NCI-H2029 (cell line): ENCODE measurements at places on chromosomes 1 and 21.

DNA sequence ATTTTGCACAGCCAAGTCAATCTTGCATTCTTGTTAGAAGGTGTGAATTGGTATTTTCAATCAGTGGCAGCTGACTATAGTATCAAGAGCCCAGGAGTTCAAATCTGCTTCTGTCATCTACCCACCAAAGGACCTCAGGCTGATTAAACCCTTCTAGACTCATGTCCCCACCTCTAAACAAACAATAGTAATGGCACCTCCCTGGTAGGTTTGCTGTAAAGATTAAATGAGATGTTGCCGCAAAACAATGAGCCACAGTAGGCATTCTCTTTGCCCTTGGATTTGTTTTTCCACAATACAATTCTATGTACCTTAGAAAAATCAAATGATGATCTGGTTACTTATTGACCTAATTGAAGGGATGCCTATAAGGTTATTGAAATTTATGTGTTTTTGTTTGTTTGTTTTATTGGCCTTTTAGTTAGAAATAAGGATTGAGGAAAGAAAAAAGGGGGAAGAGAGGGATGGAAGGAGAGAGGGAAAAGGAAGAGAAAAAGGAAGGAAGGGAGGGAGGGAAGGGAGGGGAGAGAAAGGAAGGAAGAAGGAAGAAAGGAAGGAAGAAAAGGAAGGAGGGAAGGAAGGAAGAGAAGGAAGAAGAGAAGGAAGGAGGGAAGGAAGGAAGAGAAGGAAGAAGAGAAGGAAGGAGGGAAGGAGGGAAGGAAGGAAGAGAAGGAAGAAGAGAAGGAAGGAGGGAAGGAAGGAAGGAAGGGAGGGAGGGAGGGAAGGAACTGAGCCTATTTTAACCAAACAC is 110.7 kb downstream of the ETS2 start:
- no peak for DNase-seq

DNA sequence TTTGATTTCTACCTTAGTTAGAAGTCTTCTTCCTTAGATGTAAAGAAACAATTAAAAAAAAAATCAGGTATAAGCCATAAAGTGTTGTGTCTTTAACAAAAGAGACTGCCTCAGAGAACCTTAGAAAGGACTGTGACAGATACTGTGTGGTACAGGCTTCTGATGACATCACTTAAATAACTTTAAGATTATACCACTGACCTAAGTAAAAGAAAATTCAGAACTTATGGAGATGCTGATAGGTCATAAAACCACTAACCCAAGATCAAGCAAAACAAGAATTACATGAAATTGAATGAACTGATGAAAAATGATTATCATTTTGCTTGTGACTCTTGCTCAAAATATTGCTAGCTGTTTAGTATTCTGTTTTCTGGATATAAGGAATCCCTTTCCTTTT is 220.8 kb downstream of the NRIP1 start:
- no peak for DNase-seq

GRCh38 chr21:32181457-32181856 is 97.4 kb downstream of the MIS18A start:
- DNase-seq = no peak

DNA sequence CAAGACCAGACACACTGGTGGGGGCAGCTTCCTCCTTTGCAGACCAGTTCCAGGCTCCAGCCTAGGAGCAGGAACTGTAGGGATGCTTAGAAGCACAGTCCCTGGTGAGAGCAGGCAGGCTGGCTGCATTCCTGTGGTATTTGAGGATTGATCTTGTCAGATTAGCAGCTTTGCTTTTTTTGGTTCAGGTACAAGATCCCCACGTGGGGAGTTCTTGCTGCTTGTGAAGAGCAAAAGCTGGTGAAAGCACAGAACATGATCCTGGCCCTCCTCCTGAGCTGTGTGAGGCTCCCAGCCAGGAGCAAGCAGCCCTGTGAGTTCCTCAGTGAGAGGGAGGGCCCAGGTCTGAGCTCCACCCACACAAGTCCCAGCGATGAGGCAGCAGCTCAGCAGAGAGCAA is 75.3 kb upstream of the ARTN start:
- DNase-seq = peak; percentile 64

- DNase-seq = no peak
Observed at GRCh38 chr1:210689826-210690225, 361.1 kb downstream of the HHAT start.

DNA sequence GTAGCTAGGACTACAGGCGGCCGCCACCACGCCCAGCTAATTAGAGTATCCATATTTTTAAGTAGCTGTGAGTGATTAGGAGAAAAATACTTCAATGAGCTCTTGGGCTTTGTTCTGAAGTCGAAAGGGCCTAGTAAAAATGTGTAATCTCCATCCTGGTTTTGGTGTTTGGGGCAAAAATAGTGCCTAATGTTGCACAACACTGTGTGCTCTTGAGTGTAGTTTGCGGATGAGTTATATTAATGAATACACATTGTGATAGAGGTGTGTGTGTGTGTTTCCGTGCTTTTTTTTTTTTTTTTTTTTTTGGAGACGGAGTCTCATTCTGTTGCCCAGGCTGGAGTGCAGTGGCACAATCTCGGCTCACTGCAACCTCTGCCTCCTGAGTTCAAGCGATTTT is 6.3 kb upstream of the ARID1A start:
- no peak for DNase-seq

GRCh38 chr1:232578651-232579195 is 51.2 kb downstream of the SIPA1L2 start:
- DNase-seq = peak; percentile 59

GRCh38 chr1:213986020-213986924 is 1.5 kb upstream of the PROX1 start:
- no peak for DNase-seq

- no peak for DNase-seq
Observed at GRCh38 chr1:230768903-230769570, 21.8 kb downstream of the CAPN9 start.

DNA sequence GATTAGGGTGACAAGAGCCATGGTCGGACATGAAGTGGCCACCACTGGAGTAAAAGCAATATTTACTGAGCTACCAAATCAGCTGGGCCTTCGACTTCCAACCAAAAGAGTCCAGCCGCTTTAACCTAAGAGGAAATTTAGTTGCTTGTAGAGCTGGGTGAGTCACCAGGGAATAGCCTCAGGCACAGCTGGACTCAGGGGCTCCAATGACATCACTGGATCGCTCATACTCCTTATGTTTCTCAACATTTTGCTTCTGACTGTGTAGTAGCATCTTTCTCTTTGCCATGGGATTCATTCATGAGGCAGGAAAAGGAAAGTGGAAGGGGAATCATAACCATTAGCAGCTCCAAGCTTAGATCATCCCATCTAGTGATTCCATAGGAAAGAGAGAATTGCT is 664.4 kb downstream of the MATN1 start:
- DNase-seq = no peak
